Amniotic stem cell (primary cell): ENCODE measurements at places on chromosomes 1 and 21.
A peak's percentile ranks its signal among the peaks of the same experiment; 100 is the strongest.

DNA sequence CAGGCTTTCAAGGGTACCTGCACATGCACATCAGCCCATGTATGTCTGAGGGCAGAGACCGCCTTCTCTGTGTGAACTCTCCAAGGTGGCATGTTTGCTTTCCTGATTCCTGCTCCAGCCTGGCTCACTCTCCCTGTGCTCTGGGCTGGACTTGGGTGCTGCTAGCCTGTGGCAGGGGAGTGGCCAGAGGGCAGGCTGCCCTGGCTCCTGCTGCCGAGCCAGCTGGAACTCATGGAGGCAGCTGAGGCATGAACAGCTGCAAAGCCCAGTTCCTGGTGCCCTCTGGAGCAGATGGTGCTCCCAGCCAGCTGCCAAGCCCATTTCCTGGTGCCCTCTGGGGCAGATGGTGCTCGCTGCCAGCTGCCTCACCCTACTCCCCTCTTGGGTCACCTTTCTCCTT is 7.6 kb downstream of the UBL4B start:
- no peak for DNase-seq

DNA sequence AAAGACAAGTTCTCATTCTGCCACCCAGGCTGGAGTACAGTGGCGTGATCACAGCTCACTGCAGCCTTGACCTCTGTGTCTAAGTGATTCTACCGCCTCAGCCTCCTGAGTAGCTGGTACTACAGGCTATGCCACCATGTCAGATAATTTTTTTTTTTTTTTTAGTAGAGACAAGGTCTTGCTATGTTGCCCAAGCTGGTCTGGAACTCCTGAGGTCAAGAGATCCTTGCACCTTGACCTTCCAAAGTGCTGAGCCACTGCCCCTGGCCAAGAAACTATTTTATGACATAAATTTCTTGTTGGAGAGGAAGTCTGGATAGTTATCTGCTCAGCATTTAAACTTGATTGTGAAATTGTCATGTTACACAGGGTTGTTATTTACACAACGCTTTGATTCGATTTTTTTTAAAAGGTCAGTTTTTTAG is 2.1 kb downstream of the SCCPDH start:
- DNase-seq, result no peak

DNA sequence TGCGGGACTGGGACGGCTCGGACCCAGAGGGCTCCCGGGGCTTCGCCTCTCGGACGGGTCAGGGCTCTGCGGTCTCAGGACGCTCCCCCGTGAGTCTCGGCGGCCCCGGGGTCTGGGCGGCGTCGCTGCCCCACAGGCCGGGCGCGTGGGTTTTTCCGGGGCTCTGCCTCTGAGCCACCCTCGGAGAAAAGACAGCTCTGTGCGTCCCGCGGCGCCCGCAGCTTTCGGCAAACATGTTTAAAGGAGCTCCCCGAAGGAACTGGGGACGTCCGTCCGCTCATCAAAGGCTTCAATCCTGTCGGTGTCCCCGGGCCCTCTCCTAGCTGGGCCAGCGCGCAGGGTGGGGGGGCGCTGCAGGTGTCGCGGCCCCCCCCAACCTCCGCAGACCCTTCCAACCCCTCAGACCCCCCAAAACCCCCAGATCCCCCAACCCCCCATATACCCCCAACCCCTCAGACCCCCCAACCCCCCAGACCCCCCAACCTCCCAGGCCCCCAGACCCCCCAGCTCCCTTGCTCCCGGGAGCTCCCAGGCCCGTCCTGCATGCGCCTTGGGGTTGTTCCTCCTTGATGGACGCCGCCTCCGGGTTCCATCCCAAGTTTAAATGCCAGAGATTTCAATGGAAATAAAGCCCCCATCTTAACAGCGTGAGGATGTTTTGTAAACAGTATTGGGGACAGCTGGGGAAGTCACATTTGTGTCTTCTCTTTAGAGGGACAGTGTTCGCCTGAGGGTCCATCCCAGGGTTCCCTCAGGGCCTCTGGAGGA is 996 bp upstream of the C1orf159 start:
- no peak for DNase-seq

GRCh38 chr1:212710566-212710965 is 10.9 kb upstream of the BATF3 start:
- no peak for DNase-seq

DNA sequence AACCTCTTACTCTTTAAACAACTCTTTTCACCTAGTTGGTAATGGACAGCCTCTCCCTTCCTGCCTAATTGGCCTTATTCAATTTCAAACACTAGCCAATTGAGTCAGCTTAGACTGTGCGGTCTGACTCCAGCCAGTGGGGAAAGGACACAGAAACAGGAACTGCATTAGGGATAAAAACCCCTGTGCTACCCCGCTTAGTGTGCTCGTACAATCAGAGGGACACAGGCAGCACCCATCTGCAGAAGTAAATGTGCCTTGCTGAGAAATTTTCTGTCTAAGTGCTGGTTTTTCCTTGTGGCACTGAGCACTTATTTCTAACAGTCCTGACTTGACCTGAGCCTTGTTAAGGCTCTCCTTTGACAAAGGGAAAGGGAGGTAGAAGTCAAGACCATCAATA is 6.0 kb upstream of the CD2 start:
- no peak for DNase-seq

DNA sequence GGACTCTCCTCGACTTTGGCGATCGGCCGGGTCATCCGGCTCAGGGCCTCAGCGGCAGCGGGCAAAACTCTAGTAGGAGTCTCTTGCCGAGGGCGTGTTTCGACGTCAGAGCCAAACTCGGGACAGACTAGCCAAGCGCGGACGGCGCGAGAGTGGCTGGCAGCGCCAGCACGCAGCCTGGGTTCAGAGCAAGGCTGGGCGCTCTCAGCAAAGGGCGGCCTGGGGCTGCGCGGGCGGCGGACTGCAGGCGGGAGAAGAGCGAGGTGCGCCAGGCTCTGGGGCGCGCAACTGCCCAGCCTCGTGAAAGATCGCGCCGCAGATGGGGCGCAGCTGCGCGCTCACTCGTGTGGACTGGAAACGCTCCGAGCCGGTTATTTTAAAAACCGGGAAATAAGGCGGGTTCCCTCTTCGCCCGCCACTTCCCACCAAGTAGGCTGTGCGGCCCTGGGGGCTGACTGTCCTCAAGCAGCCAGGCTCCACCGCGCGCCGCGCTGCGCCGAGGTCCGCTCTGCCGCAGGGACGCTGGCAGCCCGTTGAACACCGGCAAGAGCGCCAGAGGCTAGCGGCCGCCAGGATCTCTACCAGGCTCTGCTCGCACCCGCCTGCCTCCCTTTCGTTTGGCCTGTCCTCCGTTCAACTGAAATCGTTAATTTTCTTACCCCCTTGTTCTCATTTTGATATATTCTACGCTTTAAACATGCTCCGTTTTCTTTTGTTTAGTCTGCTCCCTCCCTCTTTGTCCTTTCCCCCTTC is 2.4 kb downstream of the ALX3 start:
- DNase-seq, result no peak

DNA sequence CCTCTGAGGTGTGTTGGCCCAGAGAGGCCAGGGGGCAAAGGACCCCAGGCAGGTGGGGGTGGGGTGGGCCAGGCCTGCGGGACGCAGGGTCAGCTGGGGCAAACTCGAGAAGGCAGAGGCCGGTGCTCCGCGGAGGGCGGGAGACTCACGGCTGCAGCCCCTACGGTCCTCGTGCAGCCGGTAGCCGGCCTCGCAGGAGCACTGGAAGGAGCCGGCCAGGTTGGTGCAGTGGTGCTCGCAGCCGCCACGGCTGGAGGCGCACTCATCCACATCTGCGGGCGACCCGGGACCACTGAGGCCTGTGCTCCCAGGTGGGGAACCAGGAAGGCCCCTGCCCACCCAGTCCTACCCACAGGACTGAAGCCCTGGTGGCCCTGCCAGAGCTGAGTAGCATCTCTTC is 55.3 kb downstream of the ARHGEF16 start:
- DNase-seq, result no peak

DNA sequence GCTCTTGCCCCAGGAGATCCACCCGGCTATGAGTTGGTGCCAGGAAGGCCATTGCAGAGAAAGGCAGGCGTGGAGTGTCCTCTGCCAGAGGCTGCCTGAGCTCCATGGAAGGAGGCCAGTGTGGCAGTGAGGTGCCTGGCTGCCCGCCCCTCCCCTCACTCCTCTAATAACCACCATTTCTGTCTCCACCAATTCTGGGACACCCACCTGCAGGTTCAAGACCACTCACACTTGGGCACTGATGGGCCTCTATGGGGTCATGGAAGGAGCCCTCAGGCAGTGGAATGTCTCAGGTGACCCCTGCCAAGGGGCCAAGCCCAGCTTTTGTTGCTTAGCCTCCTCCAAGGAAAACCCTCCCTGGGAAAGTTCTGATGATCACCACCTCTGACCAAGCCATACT is 731.6 kb downstream of the MATN1 start:
- no peak for DNase-seq

GRCh38 chr1:94738371-94738770 is 81.8 kb upstream of the SLC44A3 start:
- no peak for DNase-seq

DNA sequence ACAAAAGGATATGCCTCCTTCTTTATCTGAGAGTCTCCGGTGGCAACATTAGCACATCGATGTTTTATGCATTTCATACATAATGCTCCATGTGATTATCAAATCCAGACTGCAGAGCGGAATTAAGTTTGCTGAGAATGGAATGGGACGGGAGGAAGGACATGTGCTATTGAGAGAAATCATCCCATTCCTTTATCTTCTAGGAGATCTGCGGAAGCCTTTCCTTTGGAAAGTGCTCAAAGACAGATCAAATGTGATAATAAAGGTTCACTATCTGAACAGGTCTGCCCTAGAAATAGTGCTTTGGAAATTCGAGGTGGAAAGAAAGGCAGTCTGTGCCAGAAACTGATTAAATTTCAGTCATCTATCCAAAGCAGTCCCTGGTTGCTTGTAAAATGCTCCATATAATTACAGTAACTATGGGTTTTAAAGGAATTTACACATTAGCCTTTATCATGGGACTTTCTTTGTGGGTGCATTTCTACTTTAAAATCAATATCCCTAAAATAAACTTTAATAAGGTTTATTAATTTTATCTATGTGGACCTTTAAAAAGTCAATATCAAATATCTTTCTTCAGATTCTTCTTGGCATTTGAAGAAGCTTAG is 473.5 kb upstream of the ADGRL2 start:
- no peak for DNase-seq

- no peak for DNase-seq
Measured at GRCh38 chr1:81808760-81809159, 8.0 kb downstream of the ADGRL2 start.

DNA sequence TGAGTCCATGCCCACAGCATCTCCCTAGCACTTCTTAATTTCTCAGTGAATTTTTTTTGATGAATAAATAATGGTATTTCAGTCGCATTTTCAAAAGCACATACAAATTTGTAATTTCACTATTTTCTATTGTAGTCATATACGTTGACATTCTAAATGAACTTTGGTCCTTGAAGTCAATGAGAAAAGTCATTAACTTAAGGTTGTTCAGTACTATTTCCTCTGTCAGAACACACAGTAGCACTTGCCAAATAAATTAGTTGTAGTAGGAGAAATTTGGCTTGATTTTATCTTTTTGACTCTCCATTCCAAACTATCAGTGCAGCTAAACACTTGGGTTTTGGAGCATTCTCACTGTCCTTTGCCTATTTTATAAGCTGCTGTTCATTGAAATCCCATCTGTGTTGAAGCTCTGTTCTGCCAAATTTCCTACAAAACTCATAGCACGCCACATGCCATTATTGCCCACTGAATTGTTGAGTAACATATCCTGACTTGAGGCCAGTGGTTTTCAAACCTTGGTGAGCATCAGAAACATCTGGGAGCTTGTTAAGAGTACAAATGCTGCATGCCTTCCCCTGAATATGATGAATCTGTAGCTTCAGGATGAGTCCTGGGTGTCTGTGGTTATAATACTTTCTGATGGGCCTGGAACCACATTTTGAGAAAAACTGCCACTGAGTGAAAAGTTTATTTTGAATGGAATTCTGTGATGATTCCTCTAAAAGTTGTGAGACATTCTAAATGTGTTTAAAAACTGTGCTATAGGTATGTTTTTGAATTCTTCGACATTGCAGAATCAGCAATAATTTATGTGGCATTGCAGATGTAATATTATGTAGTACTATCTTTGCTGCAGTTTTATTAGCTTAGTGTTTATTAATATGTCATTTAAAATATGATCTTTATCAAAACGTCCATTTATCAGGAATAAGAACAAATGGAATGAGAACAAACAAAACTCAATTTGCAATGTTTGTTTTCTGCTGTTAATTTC is 78.9 kb downstream of the DNM3 start:
- no peak for DNase-seq

GRCh38 chr1:48044311-48044710 is 47.1 kb upstream of the TRABD2B start:
- DNase-seq, result no peak

DNA sequence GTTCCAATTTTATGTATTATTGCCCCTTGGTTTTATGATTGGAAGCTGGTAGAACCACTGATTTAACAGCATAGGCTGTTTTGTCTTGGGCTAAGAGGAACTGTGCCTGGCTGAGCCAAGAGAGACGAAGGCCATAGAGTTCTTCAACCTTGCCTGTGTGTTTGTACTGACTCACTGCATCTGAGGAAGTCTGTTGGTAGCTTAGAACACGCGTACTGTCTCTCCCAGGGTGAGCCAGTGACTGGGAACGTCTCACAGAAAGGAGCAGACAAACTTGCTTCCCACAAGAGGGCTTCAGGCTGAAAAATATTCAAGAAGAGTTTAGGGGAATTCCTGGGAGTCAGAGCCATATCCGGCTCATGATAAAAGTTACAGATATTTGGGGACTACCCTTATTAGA is 14.9 kb downstream of the TMEM51 start:
- no peak for DNase-seq

- no peak for DNase-seq
Measured at GRCh38 chr1:181100015-181100905, 11.8 kb downstream of the IER5 start.

- DNase-seq, result peak; percentile 26
Measured at GRCh38 chr1:25875154-25875855, at the start of gene PAQR7. Gene PAQR7, minus strand, starts transcription at chr1:25875708. Its CDS starts 11,869 bp downstream, at chr1:25863839.

DNA sequence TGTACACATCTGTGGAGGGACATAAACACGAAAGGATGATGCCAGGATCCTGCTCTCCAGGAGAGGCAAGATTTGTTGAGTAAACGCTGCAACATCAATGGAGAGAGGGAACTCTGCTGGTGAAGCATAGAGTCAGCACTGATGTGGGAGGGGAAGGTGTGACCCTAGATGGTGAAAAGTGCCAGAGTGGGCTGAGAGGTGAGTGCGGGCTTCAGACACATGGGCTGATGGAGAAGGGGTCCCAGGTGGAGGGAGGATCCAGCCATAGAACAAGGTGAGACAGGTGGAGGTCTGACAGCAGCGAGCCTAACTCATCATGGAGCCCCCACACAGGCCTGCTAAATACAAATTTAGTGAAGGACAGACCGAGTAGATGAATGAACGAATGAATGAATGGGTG is 9.7 kb downstream of the RD3 start:
- DNase-seq, result no peak

GRCh38 chr1:73901738-73902137 is 296.2 kb downstream of the LRRIQ3 start:
- no peak for DNase-seq

DNA sequence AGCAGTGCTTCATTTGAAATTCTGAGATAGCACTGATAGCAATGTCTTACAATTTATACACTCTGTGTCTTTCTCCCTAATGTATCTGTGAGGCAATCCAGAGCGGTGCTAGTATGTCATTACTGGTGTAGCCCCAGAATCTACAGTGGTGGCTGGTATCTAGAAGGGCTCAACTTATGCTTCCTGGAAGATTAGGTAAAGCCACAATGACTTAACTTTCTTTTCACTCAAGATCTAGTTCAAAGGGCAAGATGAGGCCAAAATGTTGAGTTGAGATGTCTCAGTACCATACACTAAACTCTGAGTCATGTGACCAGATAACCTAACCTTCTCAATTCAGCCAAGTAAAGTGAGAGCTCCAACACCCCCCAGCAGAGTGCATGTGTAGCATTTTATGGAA is 77.5 kb downstream of the PAPPA2 start:
- no peak for DNase-seq

- no peak for DNase-seq
Measured at GRCh38 chr21:38358666-38359065, 101.9 kb downstream of the KCNJ15 start.
